ENCODE measurements at places on chromosomes 11 and 22.

DNA sequence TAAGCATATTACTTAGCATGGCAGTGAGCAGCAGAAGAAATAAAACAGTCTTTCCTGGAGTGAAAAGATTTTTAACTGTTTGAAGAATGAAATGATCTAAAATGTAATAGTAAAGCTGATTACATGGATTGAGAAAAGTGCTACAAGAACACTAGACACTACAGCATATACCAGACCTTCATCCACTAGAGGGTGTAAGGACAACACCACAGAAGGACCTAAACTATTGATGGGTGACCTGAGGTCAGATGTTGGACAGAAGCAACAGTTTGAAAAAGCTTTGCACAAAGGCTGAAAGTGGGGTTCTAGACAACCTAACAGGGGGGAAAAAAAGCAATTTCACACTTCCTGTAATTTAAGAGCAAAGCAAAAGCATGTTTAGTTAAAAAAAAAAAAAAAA lies 97.7 kb downstream of the RBFOX2 start:
- no peak for DNase-seq

DNA sequence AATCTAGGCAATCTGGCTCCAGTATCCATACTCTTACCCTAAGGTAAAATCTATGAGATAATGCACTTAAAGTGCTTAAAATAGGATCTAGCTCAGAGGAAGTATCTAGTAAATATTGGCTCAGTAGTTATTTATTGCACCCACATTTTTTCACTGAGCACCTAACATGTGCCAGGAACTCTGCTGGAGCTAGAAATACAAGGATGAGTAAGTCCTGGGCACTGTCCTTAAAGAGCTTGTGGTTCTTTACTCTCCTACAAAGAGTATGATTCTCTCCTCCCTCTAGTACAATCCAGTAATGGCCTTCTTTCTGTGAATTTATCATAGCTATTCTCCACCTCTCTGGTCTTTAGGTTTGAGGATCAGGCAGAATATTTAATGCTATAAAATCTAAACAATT lies 59.2 kb downstream of the DEUP1 start:
- no peak for DNase-seq

GRCh38 chr11:77637345-77638165 lies at the start of gene CLNS1A:
Gene CLNS1A, minus strand, starts transcription at chr11:77637794. Its CDS starts 80 bp downstream, at chr11:77637714.
- DNase-seq, result peak; percentile 95

GRCh38 chr11:101812546-101812945 lies 102.3 kb upstream of the CEP126 start:
- no peak for DNase-seq
